ENCODE measurements at places on chromosomes 5 and 9.
A peak's percentile ranks its signal among the peaks of the same experiment; 100 is the strongest.

DNA sequence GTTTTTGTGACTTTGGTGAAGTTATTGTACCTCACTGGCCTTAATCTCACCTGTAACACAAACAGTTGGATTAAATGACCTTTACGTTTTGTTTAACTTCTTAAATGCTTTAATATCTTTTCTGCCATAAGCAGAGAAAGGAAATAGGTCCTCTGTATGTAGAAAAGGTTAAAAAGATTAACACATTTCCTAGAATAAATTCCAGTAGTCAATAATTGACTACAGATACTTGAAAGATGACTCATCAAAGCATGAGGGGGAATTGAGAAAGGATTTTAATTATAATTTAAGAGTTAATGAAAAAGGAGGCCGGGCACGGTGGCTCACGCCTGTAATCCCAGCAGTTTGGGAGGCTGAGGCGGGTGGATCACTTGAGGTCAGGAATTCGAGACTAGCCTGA is 35.8 kb upstream of the CMYA5 start:
- DNase-seq, result no peak

- DNase-seq, result peak; percentile 4
Measured at GRCh38 chr9:22401671-22402070, 45.0 kb upstream of the DMRTA1 start.

GRCh38 chr5:143156572-143156971 is 246.9 kb downstream of the NR3C1 start:
- no peak for DNase-seq

DNA sequence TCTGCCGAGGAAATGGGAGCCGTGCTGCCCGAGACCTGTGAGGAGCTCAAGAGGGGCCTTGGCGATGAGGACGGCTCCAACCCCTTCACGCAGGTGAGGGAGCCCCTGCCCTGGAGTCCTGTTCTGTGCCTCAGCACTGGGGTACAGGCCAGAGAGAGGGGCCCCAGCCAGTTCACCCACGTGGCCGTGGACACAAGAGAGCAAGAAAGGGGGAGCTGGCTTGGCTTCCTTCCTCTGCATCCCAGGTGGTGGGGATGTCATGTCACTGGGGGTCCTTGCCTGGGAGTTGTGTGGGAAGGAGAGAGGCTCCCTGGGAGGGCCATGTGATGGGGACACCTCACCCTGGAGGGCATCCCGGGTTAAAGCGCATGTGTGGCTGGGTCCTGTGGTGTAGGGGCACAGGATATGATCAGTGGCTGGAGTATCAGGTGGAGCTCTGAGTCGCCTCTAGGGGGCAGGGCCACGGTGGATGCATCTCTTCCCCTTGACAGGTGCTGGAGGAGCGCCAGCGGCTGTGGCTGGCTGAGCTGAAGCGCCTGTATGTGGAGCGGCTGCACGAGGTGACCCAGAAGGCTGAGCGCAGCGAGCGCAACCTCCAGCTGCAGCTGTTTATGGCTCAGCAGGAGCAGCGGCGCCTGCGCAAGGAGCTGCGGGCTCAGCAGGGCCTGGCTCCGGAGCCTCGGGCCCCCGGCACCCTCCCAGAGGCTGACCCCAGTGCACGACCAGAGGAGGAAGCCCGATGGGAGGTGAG is 7.5 kb downstream of the N4BP3 start:
- DNase-seq, result peak; percentile 62

DNA sequence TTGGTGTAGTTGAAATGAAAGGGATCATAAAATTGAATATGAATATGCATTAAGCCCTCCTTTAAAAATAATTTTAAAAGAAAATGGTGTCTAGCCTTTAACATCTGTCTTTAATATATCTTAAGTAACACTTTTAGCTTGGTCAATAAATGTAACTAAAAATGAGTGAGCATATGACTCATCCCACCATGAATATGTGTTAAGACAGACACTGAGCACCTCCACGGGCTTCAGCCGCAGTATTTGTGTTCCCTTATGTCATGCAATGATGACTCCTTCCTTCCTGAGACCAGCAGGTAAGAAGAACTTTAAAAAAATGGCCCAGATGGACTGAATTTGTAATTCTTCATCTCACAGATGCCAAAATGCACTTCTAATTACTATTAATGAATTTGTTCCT is 563.2 kb downstream of the NR2F1-AS1 start:
- DNase-seq, result peak; percentile 46

- no peak for DNase-seq
Measured at GRCh38 chr9:36258996-36259533, 817 bp upstream of the GNE start.

- DNase-seq, result no peak
Measured at GRCh38 chr9:108331596-108331995, 524.2 kb downstream of the ACTL7B start.

GRCh38 chr9:129467004-129467588 is 153.8 kb downstream of the C9orf50 start:
- DNase-seq, result no peak

GRCh38 chr5:157540707-157541446 is 34.7 kb downstream of the ADAM19 start:
- peak; percentile 79 for DNase-seq
